ENCODE measurements at places on chromosomes 1 and 21. TPM values are rescaled to one million over a fixed set of nuclear protein-coding genes. Genes with fewer than 3 reads are reported as not detected.

- H3K36me3 ChIP-seq = no peaks in the 10 kb centered on the region
- H3K4me1 ChIP-seq = no peaks in the 10 kb centered on the region
- no peak overlapping the region for H3K4me3 ChIP-seq
- no peaks in the 10 kb centered on the region for H3K27me3 ChIP-seq
- DNase-seq = no peak
Observed at GRCh38 chr21:28177124-28177523, 815.6 kb downstream of the LTN1 start.

DNA sequence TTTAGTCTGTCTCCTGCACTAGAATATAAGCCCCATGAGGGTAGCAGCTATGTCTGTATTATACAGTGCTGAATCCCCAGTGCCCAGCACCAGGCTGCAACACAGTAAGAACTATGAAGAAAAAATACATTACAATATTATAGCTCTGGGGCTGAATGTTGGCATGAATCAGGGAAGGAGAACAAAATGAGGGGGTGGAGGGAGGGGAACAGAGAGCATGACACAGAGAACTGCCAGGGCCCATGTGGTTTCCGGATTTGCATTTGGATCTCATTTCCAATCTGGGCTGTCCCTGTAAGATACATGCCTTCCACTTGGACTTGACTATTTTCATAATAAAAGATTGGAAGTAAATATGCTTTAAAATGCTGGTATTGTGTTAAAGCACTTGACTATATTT, 35.8 kb downstream of the C1orf198 start:
- H3K27me3 ChIP-seq = no peaks in the 10 kb centered on the region
- H3K4me1 ChIP-seq = peaks cover 4% of the 10 kb centered on the region
- H3K4me3 ChIP-seq = no peak overlapping the region
- H3K27ac ChIP-seq = no peak overlapping the region
- H3K36me3 ChIP-seq = no peaks in the 10 kb centered on the region
- DNase-seq = no peak

GRCh38 chr1:228685081-228685660, 50.1 kb upstream of the RHOU start:
- no peak for DNase-seq
- no peaks in the 10 kb centered on the region for H3K36me3 ChIP-seq
- no peak overlapping the region for H3K4me3 ChIP-seq
- H3K4me1 ChIP-seq = no peaks in the 10 kb centered on the region

- no peak for DNase-seq
- H3K4me3 ChIP-seq = no peak overlapping the region
- no peaks in the 10 kb centered on the region for H3K27me3 ChIP-seq
- H3K27ac ChIP-seq = no peak overlapping the region
- no peaks in the 10 kb centered on the region for H3K36me3 ChIP-seq
Observed at GRCh38 chr1:97247196-97247595, 525.6 kb downstream of the PTBP2 start.

DNA sequence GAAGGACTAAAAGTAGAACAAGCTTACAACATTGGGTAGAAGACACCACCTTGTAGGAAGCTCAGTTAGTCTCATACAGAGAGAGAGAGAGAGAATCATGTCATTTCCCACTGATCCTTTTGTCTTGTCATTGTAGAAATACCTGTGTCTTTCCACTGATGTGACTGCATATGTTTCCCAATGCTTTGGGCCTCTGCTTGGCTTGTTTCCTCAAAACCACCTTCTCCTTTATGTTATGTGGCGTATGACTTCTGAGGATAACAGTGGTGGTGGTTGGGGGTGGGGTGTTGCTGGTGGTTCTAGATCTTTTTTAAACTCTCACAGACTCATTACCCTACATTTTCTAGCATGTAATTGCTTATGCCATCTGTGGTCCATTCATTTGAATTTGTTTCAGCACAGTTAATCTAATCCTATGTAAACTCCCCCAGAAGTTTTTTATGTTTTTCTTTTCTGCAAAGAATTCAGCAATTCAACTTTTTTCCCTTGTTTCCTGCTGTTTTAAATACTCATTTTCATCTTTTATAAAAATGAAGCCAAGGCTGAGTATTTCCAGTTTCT, 9.3 kb downstream of the RGL1 start:
- DNase-seq = no peak
- no peaks in the 10 kb centered on the region for H3K4me1 ChIP-seq
- H3K4me3 ChIP-seq = no peak overlapping the region
- no peak overlapping the region for H3K27ac ChIP-seq
- no peaks in the 10 kb centered on the region for H3K27me3 ChIP-seq

- H3K27ac ChIP-seq = no peak overlapping the region
- no peaks in the 10 kb centered on the region for H3K36me3 ChIP-seq
- H3K4me1 ChIP-seq = no peaks in the 10 kb centered on the region
- DNase-seq = no peak
- H3K27me3 ChIP-seq = no peaks in the 10 kb centered on the region
Observed at GRCh38 chr1:119266386-119266785, 102.2 kb upstream of the HAO2 start.

DNA sequence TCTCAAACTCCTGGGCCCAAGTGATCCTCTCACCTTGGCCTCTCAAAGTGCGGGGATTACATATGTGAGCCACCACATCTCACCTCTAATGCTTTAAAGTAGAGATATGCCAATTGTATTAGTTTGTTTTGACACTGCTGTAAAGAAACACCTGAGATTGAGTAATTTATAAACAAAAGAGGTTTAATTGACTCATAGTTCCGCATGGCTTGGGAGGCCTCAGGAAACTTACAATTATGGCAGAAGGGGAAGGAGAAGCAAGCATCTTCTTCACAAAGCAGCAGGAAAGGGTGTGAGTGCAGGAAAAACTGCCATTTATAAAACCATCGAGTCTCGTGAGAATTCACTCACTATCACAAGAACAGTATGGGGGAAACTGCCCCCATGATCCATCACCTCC, 3.5 kb upstream of the MYCL start:
- H3K36me3 ChIP-seq = no peaks in the 10 kb centered on the region
- H3K4me3 ChIP-seq = no peak overlapping the region
- H3K27me3 ChIP-seq = no peaks in the 10 kb centered on the region

- H3K36me3 ChIP-seq = no peaks in the 10 kb centered on the region
- no peak for DNase-seq
- H3K4me3 ChIP-seq = no peak overlapping the region
- no peaks in the 10 kb centered on the region for H3K4me1 ChIP-seq
- H3K27me3 ChIP-seq = peaks cover 18% of the 10 kb centered on the region
Observed at GRCh38 chr1:228465571-228466146, 21.5 kb upstream of the RNF187 start.

GRCh38 chr1:39776400-39776713, 5.2 kb upstream of the OXCT2 start:
- H3K36me3 ChIP-seq = no peaks in the 10 kb centered on the region
- no peaks in the 10 kb centered on the region for H3K27me3 ChIP-seq
- no peak overlapping the region for H3K27ac ChIP-seq
- H3K4me1 ChIP-seq = no peaks in the 10 kb centered on the region

DNA sequence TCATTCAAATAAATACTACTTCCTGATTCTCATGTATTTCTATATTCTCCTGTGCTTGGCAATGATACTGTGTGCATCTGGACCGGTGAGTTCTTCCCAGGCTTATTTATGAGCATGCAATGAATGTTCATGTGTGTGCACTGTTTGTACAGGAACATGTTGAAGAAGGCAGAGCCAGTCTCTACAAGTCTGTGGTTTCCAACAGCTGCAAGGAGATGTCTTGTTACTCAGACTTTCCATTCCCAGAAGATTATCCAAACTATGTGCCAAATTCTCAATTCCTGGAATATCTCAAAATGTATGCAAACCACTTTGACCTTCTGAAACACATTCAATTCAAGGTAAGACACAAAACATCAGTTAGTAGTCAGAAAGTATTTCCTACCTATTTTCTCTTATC, 19.1 kb downstream of the FMO1 start:
- no peak overlapping the region for H3K4me3 ChIP-seq
- H3K27ac ChIP-seq = no peak overlapping the region
- no peaks in the 10 kb centered on the region for H3K4me1 ChIP-seq
- H3K27me3 ChIP-seq = no peaks in the 10 kb centered on the region

- peak; percentile 57 for DNase-seq
- no peak overlapping the region for H3K4me3 ChIP-seq
- no peaks in the 10 kb centered on the region for H3K36me3 ChIP-seq
- H3K4me1 ChIP-seq = peaks cover 17% of the 10 kb centered on the region
Observed at GRCh38 chr1:46903481-46903880, 37.8 kb downstream of the CYP4A11 start.

The AIRE gene
- not detected for total RNA-seq

The LCE1A gene
- not detected for total RNA-seq

The SPATA45 gene
- not detected for total RNA-seq

The KDF1 gene
- total RNA-seq = 28.4 TPM
